ENCODE measurements at places on chromosomes 2 and 18. TPM values are rescaled to one million over a fixed set of nuclear protein-coding genes. Genes with fewer than 3 reads are reported as not detected.

DNA sequence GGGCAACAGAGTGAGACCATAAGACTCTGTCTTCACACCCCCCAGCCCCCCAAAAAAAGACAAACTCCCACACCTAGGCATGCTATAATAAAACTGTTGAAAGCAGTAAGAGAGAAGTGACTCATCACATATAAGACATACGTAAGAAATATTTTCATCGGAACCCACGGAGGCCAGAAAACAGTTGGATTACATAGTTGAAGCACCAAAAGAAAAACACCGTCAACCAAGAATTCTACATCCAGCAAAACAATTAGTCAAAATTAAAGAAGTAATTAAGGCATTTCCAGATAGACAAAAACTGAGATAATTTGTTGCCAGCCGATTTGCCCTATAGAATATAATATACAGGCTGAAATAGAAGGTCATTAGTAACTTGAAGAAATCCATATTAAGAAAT, 128.7 kb downstream of the VAPA start:
- DNase-seq = no peak

DNA sequence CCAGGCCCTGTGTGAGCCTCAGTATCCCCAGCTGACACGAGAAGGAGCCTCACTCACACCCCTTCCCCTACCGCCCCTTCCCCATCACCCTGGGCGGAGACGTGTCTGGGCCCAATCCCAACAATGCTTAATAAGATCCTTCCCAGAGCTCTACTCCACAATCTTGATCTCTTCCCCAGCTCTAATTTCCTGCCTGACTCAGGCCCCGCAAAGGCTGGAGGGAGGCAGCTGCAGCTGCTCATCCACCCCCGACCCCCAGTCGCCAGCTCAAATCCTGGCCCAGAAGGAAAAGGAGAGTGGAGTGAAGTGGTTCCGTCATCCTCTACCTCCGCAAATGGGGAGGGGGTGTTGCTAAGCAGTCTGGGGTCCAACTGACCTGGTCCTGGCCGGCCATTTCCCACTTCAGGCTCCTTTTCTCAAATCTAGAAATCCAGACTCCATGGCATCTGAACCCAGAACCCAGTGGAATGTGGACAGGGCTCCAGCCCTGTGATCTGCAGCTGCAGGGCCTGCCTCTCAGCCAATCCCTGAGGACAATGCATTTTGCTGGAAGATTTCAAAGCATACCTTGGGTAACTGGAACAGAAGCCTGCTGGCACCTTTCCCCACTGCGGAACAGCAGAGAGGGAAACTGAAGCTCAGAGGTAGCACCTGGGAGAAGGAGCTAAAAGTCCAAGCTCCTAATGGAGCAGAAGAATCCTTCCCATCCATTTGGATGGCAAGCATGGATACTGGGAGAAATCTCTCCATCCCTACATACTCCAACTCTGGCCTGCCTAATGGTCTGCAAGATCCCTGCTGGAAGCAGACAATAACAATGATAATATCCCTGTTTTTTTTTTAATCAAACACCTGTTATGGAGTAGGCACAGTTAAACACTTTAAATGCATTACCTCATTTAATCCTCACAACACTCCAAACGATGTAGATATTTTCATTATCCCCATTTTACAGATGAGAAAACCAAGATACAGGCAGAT, 5.6 kb upstream of the TNS1 start:
- DNase-seq = peak; percentile 50

DNA sequence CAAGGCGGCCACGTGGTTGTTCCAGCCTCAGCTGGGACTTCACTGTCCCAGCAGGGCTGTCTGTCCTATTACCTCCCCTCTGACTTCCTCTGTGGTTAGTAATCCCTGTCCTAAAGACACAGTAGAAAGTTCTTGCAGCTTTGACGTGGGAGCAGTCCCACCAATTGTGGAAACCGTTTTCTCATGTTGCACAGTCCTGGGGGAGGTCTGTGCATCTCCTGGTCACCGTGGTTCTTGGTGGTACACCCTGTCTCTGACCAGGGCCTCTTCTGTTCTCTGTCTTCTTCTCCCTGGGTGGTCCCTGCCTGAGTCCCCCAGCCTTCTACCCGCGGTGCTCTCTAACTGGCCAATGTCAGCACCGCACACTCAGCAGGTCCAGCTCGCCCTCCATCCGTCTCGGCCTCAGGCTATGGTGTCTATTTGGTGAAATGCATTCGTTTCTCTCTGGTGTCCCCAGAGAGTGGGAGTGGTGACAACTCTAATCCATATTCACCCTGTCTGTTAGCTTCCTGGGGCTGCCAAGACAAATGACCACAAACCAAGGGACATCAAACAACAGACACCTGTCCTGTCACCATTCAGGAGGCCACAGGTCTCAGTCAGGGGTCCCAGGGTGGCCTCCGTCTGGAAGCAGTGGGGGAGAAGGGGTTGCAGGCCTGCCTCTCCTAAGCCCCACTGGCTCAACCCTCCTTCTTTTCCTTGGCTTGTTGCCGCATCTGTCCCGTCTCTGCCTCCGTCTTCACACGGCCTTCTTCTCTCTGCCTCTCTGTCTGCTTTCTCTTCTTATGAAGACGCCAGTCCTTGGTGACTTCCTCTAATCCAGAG, 99.8 kb downstream of the SH3BP4 start:
- DNase-seq = no peak

GRCh38 chr2:236641051-236641726, 71.6 kb downstream of the ACKR3 start:
- DNase-seq = no peak

ZDBF2 gene
- 11.4 TPM for total RNA-seq

DNA sequence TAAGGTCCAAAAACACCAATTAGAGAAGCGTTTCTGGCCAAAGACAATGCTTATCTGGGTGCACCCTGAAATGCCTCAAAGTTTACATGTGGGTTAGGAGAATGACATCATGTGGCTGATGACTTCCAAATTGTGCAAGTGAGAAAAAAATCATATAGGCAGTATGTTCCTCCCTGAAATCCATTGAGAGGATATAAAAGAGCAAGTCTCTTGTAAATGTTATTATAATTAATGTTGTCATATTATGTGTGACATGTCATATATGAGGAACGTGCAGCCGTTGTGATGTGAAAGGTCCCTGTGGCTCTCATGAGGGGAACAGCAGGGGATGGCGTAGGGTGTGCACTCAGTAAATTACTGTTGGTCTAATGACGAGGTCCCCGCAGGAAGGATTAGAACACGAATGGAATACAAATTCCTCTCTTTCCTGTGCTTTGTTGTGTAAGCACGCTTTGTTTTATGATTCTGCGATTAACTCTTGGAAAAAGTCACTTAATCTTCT, 290.8 kb downstream of the PRKCE start:
- DNase-seq = no peak

GRCh38 chr2:45089554-45090261, 80.5 kb upstream of the SIX2 start:
- DNase-seq = no peak
